Activated CD8-positive, alpha-beta T cell treated with anti-CD3 and anti-CD28 coated beads for 36 hours (primary cell): ENCODE measurements at places on chromosomes 5 and 9.

- no peak for DNase-seq
These were observed 63.8 kb downstream of the ATP10B start for GRCh38 chr5:160788102-160788660.

- no peak for DNase-seq
These were observed 229.9 kb downstream of the DOCK8 start for GRCh38 chr9:444528-444927.

DNA sequence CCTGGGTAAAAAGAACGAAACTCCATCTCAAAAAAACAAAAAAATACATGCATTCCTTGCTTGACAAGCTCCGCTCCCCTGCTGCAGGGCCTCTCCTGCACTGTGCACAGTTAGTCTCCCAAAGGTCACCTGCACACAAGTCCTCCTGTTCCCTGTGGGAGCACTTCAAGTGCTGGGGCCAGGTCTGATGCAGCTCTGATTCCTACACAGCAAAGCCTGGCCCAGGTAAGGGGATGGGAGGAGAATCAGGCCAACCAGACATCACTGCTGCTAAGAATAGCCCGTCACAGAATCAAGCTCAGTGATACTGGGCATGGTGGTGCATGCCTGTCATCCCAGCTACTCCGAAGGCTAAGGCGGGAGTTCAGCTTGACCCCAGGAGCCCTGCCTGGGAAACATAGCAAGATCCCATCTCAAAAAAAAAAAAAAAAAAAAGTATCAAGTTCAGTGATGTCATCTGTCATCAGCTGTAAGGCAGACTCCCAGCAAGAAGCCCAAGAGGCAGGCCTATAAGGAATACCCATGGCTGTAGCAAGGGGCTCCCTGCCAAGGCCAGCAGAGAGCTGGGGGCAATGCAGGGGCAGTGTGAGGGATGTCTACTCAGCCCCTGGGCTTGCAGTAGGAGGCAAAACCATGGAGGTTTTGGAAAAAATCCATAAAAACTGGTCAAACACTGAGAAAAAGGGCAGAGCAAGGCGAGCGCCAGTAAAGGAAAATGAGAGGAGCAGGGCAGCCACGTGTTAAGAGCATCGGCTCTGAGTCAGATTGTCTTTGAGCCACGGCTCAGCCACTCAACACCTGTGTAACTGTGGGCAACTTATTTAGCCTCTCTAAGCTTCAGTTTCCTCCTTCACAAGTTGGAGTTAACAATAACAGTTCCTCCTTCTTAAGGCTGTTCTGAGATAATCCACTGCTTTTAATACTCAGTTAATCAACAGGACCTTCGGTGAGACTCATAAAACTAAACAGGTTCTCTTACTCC is 3.2 kb downstream of the TPM2 start:
- DNase-seq = no peak

- no peak for DNase-seq
These were observed 344.6 kb downstream of the OSTF1 start for GRCh38 chr9:75432888-75433287.

GRCh38 chr9:134163371-134164196 is 780 bp downstream of the RNU6ATAC start:
- DNase-seq = peak; percentile 77

- DNase-seq = no peak
These were observed 266.6 kb downstream of the PIK3R1 start for GRCh38 chr5:68482199-68482598.

- DNase-seq = no peak
These were observed 51.9 kb upstream of the IQGAP2 start for GRCh38 chr5:76351176-76351575.

GRCh38 chr9:121751686-121752445 is 100.4 kb downstream of the DAB2IP start:
- DNase-seq = no peak

- DNase-seq = no peak
These were observed 23.7 kb upstream of the MINAR2 start for GRCh38 chr5:129724222-129724621.
